ENCODE measurements at places on chromosomes 4 and X.
A peak's percentile ranks its signal among the peaks of the same experiment; 100 is the strongest.

- DNase-seq, result no peak
Observed at GRCh38 chrX:97268182-97268680, 384.5 kb downstream of the RPA4 start.

GRCh38 chrX:120365320-120365719 lies 3.4 kb downstream of the ATP1B4 start:
- DNase-seq, result no peak

DNA sequence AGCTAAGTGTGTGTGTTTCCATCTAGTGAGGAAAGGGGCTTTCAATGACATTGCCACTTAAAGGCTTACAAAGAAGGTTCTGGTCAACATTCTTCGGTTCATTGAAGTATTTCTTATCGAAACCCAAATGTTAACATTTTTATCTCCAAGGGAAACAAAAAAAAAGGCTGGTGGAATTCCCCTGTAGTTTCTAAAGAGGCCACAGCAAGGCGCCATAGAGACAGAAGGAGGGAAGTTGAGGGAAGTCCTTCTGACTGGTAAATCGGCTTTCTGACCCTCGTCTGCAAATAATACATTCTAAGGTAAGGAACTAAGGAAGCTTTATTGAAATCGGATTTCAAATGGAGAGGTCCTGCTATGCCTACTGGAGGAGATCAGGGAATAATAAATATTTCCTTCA lies 1.7 kb upstream of the ZFP42 start:
- no peak for DNase-seq

DNA sequence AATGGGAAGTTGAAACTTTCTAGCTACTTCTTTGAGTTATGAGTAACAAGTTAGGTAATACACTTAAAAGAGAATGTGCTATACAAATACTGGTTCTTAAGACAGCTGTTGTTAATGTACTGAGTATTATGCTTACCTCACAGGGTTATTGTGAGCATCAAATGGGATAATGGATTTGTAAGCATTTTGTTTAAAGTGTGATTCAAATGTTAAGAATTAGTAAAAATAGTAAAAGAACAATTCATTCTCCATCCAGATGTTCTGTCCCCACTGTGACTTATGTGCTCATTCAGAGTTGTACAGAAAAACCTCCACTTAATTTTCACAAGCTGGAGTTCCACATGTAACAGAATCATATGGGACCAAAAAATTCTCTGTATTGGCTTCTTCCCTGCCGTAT lies 63.6 kb downstream of the AR start:
- DNase-seq, result no peak

GRCh38 chr4:41839916-41840854 lies 91.7 kb upstream of the PHOX2B start:
- peak; percentile 61 for DNase-seq

DNA sequence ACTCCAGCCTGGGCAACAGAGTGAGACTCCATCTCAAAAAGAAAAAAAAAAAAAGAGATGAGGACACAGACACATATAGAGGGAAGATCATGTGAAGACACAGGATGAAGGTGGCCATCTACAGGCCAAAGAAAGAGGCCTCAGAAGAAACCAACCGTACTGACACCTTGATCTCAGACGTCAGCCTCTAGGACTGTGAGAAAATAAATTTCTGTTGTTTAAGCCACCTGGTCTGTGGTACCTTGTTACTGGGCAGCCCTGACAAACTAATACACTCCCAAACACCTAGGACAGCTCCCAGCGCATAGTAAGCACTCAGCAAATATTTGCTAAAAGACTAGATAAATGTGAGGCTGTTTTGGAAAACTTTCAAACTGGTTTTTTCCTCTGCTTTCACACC lies 59.2 kb upstream of the SMIM10 start:
- DNase-seq, result no peak

DNA sequence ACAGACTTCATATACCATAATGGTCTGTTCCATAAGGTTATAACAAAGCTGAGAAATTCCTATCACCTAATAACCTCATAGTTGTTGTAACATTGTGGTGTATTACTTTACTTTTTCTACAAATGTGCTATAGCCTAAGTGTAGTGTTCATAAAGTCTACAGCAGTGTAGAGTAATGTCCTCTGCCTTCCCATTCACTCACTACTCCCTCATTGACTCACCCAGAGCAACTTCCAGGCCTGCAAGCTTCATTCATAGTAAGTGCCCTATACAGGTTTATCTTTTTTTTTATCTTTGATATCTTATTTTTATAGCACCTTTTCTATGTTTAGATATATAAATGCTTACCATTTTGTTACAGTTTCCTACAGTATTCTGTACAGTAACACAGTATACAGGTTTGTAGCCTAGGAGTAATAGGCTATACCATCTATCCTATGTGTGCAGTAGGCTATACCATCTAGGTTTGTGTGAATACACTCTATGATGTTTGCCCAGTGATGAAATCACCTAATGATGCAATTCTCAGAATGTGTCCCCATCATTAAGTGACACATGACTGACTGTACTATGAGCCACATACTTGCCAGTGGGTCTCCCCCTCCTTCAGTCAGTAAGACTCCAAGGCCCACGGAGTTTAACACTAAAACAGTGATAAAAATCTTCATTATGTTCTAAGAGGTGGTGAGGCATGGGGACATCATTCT lies 299.9 kb downstream of the UNC5C start:
- DNase-seq, result peak; percentile 24

GRCh38 chr4:57117491-57117890 lies 7.3 kb upstream of the IGFBP7 start:
- no peak for DNase-seq

All from mammary epithelial cell (primary cell).